HCT116 (cell line): ENCODE measurements at places on chromosomes 1 and 21.

GRCh38 chr1:1427106-1427819, 6.2 kb upstream of the ANKRD65 start:
- no peak for DNase-seq

- DNase-seq, result no peak
Observed at GRCh38 chr1:22257290-22258275, 114.7 kb upstream of the WNT4 start.

- no peak for DNase-seq
Observed at GRCh38 chr1:151720974-151721787, at the start of gene RIIAD1. RIIAD1 (plus strand) TSS chr1:151721522; CDS start chr1:151721537, 15 bp downstream.

DNA sequence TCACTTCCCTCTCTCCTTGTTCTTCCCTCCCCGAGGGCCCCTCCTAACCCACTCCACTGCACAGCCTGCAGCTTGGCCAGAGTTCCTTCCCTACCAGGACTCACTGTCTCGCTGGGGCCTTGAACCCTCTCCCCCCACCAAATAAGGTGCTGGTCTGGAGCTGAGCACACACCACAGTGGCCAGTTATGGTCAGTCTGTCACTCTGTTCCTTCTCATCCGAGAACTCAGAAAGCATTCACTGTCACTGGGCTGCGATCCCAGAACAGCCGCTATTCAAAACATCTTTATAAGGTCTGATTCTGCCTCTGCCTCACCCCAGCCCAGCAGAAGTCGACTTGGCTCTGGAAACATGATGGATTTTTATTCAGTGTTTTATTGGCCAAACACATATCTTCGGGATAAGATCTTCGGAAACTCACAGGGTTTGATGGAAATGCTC, 19.8 kb upstream of the LBR start:
- no peak for DNase-seq

DNA sequence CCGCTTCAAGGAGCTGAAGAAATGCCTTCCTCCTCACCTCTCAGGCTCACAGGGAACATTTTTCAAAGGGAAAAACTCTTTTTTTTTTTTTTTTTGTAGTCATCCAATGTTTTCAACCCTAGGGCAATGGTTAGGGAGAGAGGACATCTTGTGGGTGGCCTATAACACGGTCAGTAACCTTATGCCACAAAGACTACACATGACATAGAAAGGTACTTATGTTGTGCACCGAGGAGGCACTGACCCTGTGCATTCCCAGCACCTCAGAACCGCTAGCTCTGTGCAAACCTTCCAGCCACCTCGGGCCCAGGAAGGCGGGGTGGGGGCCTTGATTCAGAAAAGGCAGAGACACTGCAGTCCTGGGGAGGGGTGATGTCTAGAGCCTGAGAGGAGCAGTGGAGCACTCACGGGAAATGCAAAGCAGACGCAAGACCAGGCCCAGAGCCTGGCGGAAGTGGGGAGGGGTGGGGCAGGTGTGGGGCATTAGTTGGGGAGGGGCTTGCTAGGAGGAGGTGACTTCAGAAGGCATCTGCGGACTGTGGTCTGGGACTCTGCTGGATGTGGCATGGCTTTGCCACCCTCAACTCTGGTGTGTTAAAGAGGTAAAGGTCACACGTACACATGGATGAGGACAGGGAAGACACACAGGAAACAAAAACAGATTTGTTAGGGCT, 68.6 kb downstream of the MDM4 start:
- no peak for DNase-seq

GRCh38 chr1:224540535-224540934, 75.6 kb upstream of the CNIH3 start:
- DNase-seq, result no peak

GRCh38 chr1:153921803-153922075, 1.0 kb downstream of the GATAD2B start:
- DNase-seq, result no peak

DNA sequence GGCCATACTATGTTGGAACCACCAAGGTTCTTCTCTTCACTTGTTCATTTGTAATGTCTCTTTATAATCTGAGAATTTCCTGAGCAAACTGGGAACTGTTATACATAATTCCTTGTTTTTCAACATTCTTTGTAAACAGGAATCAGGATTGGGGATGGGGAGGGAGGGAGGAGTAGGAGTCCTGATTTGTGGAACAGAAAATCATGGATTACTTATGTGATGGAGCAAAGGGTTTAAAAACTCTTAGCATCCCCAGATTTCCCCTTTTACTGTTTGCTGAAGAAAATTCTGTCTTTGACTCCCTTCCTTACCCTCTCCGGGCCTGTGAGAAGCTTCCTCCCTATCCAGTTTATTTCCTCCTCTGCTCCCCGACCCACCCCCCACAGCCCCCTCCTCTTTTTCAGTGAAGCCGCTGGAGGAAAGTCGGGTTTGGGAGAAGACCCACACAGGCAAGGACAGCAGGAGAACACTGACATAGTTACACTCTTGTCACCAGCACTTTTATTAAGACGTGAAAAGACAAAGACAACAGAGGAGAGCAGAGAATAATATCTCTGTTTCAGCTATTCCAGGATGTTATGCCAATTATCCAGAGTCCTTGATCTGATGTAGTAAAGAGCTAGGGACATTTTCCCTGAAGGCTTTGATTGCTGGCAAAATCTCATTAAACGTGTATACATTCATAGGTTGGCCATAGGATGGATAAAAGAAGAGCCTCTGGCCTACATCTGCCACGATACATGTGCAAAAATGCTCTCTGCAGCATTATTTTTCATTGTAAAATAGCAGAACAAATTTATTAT, 4.6 kb upstream of the NBPF1 start:
- no peak for DNase-seq

DNA sequence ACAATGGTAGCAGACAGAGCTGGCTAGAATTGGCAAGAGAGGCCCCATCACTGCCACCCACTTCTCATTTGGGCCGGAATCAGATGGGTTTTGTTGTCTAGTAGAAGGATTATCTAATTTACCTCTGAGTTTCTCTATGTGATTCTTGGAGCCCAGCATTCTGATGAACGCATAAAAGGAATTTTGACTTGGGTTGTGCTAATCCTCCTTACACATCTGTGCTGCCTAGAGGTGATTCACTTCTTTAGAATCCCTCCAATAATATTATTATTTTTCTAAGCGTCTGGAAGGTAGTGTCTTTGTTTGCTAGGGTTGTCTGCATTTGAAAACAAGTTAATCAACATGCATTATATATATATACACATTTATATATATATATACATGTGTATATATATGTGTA, 118.1 kb downstream of the RUNX1 start:
- no peak for DNase-seq

- DNase-seq, result no peak
Observed at GRCh38 chr1:193539731-193540459, 353.5 kb upstream of the B3GALT2 start.

- DNase-seq, result no peak
Observed at GRCh38 chr1:14350197-14350596, 248.3 kb upstream of the KAZN start.

- DNase-seq, result no peak
Observed at GRCh38 chr1:157399343-157399983, 152.9 kb downstream of the FCRL5 start.

GRCh38 chr1:3456449-3456963, 2.0 kb downstream of the ARHGEF16 start:
- no peak for DNase-seq

DNA sequence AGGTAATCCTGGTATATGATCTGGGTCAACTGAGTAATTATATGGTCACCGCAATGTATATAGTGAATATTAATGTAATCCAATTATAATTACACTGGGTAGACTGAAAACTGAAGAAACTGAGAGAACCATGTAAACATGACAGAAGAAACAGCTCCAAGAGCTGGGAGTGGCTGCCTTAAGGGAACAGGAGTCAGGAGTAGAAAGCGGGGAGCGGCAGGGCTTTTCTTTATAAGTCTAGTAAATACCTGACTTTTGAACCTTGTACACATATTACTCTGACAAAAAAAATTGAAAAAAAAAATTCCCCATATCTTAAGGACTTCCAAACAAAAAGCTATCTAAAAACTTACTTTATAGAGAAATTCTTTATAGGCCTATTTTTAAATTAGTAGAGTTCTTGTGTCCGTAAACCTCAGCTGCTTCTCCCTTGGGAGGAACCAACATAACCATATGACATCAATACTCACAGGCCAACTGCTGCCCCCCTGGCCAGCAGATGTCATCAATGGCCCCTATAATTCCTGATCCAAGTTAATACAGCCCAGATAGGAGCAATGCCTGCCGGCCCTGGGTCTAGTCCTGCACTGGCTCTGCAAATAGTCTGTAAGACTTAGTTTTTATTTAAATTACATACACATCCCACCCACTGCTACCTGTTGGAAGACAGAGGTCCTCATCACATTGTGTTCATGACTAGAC, 33.8 kb downstream of the THAP3 start:
- DNase-seq, result no peak

DNA sequence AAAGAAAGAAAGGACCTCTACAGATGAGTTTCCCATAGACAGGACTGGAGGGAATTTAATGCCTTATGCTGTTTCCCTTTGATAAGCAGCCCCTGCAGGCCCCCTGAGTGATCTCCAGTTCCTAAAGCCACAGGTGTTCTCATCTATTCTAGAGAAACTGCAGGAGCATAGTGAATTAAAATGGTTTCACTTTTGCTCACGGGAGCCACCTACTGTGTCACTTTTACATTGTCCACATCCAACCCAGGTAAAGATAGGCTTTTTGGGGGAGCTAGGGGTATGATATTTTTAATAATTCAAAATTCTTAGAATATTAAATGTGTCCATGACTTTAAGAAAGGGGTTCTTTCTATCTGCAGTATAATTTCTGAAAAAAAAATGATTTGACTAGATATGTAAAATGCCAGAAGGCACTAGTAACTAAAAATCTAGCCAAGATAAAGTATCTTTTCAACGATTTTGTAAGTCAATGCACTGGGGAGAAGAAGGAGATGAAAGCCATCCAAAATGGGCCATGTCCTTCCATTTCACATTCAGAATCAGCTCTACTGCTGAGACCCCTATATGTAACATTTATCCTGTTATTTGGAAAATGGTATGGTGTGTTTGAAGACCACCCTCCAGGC, 267.3 kb upstream of the DUSP10 start:
- no peak for DNase-seq

DNA sequence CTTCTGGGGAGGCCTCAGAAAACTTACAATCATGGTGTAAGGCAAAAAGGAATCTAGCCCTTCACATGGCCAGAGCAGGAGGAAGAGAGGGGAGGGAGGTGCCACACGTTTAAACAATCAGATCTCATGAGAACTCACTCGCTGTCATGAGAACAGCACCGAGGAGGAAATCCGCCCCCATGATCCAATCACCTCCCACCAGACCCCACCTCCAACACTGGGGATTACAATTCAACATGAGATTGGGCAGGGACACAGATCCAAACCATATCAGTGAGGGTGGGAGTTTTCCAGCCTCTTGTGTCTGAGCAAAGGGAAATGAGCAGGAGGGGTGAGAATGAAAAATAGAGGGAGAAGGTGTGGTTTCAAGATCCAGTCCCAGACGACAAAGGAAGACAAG, 482.1 kb upstream of the VAMP3 start:
- no peak for DNase-seq

DNA sequence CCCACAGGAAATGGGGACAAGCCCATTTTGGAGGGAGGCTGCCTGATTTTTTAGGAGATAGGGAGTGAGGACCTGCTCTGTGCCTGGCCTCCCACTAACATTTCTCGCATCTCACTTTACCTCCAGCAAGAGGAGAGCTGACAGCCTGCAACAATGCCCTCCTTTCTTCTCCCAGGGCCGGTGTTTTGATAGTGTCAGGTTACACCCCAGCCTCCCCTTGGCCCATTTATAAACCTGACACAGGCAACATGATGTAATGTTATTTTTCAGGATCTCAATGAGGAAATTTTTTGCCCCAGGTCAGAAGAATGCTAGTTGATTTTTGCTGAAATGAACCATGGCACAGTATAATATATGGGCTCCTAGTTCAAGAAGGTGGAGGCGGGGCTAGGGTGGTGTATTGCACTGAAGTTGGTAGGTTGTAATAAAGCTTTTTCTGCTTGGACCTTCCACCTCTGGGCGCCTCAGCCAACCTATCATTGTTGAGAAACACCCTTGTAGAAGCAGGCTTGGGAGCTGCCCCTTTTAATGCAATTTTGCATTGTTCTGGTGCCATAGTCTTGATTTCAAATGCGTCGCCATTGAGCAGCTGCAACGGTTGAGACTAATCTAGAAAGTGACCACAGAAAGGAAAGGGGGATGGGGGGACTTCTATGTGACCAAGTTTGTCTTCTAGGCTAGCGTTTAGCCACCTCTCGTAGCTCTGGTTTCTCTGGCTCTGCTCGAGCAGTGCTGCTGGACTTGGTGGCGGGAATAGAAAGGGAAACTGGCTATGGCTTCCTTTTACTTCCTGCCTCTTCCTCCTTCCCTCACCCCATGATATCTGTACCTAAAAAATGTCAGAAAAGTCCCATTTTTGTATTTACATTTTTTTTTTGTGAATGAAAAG, 53.0 kb downstream of the PBX1 start:
- peak; percentile 71 for DNase-seq

DNA sequence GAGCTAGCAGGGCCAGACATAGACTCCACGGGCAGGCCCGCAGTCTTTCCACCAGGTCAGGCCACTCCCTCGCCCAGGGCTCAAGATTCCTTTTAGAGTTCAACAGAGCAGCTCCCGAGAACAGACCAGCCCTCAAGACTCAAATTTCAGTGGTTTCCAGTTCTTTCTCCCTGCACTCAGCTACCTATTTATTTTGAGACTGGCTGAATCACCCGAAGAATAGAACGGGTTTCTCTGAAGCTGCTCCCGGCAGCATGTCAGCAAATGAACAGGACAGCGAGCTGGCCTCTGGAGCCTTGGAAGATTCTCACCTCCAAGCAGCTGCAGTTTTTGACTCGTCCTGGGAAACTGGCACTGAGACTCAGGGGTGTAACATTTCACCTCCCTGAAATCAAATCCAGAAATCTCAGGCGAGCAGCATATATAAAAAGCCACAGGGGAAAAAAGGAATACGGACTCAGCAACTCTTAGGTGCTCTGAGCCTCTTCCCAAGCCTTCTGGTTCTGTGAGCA, 177.9 kb downstream of the CLIC6 start:
- peak; percentile 61 for DNase-seq

GRCh38 chr1:246580497-246581370, 14.5 kb downstream of the CNST start:
- no peak for DNase-seq

GRCh38 chr1:218415726-218416125, 70.6 kb downstream of the TGFB2 start:
- no peak for DNase-seq

DNA sequence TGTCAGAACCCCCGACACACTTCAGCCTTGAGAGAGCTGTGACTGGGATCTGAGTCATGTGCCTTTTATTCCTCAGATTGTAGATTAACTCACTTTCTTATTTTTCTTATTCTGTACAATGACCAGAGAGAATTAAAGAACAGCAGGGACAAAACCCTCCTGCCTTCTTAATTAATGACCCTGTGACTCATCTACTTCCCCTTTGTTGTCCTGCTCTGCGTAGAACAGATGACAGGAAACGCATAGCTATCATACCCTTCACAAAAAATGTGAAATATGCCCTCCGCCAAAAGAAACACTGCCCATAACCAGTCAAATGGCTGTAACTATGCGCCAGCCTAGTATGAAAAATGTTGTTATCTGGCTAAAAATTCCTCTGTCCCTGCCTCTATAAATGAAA, 9.1 kb upstream of the PADI2 start:
- peak; percentile 50 for DNase-seq

GRCh38 chr1:46183079-46183847, 7.0 kb upstream of the P3R3URF start:
- peak; percentile 98 for DNase-seq

GRCh38 chr1:241934201-241934848, 23.2 kb upstream of the BECN2 start:
- no peak for DNase-seq
